ENCODE measurements at places on chromosomes 7 and 10.

DNA sequence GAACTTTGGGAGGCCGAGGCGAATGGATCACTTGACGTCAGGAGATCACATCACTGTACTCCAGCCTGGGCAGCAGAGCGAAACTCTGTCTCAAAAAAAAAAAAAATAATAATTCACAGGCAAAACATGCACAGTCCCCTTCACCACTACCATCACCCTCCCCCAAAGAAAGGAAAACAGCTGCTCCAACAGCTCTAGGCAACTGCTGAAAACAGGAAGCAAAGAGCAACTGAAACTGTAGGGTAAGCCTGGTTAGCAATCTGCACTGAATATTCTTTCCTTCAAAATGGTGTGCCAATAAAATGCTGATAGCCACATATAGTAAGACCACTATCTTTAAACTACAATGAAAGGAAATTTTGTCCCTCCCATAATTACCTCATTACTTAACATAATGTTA lies 11.8 kb downstream of the NT5C2 start:
- DNase-seq: no peak

DNA sequence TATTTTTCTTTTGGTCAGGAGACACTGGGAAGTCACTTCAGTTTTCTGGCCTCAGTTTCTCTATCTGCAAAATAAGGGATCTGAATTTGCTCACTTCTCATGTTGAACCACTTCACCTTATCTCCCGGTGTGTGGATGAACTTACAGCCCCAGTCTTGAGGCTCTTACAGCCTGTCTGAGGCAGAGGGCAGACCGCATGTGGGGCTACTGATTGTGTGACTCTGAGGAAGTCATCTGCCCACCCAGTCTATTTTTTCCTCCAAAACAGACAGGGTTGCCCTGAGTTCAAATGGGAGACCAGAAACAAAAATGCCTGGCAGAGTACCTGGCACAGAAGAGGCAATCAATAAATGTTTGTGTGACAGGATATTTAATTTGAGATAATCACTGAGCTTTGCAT lies 78.3 kb downstream of the LRMDA start:
- no peak for DNase-seq

GRCh38 chr10:42951486-42952251 lies 125.2 kb upstream of the RET start:
- no peak for DNase-seq

DNA sequence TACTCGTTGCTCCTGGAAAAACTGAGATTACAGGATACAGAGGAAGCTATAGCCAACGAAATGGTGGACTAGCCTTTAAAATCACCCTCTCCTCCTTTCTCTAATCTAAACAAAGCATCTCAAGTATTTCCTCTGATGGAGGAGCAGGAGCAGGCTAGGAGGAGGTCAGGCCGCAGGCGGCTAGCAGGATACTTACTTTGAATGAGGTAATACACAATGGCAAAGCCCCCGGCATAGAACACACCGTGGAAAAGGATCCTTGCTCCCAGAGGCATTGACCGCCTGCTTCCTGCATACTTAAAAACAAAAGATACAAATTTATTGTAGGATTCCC lies 64.4 kb downstream of the STK17A start:
- no peak for DNase-seq

DNA sequence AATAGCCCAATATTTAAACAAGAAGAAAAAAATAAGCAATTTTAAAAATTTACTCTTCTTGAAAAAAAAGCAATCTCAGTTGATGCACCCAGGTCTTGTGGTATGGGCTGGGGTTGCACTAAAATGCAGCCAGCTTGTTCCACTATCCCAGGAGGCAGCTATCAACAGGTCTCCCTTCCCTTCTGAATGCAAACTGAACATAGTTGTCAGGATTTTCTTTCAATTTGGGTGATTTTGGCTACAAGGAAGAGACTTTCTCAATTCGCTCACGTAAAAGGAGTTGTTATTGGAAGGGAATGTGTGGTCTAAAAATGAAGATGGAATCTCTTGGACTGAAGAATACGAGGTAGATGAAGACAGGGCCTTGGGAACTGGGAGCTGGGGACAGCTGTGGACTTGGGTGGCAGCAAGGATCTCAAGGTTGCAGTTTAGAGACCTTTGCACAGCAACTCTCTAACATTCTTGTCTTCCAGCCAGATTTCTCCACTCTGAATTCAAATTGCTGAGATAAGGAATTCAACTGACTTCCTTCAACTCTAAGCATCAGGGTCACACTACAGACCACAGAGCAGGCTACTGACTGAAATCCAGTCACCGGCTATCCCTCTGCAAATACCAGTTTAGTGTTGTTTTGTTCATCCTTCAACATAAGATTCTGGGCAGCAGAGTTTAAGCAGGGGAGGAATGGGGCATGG lies 3.1 kb upstream of the TMEM26 start:
- no peak for DNase-seq

DNA sequence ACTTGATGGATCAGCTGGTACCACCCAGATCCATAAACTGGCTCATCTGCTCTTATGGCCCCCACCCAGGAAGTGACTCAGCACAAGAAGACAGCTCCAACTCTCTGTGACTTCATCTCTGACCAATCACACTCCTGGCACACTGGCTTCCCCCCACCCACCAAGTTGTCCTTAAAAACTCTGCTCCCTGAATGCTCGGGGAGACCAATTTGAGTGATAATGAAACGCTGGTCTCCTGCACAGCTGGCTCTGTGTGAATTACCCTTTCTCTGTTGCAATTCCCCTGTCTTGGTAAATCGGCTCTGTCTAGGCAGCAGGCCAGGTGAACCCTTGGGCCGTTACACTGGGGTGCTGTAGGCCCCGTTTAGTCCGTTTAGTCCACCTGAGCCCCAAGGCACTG lies 23.4 kb upstream of the BNIP3 start:
- DNase-seq: no peak

- DNase-seq: no peak
Measured at GRCh38 chr10:96017191-96017687, 26.1 kb upstream of the CCNJ start.

All from NCI-H446 (cell line).